ENCODE measurements at places on chromosomes 7 and 10.

- DNase-seq, result no peak
These were observed 1.1 kb upstream of the ATOH7 start for GRCh38 chr10:68233046-68233445.

GRCh38 chr7:51228386-51228958 is 88.1 kb downstream of the COBL start:
- DNase-seq, result no peak

DNA sequence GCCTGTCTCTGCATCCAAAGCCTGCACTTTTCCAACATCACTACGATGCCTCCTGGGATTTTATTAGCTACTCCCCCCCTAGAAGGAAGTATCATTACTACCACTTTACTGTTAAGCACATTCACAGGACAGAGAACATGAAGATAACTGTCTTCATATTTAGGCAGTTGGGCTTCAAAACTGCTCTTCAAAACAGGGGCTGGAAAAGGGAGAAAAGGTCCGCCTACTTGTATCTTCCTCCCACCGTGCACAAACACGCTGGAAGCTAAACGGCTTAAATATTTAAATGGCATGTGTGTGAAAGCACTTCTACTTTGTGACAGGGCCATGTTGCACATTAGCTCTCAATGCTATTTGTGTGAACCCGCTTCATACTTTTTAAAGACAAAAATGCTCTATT is 999 bp downstream of the ITIH5 start:
- no peak for DNase-seq

GRCh38 chr7:150994141-150994837 is 3.5 kb downstream of the NOS3 start:
- DNase-seq, result no peak

- no peak for DNase-seq
These were observed 1031.5 kb downstream of the SORCS1 start for GRCh38 chr10:106132956-106133355.

GRCh38 chr7:11327633-11328032 is 354.0 kb downstream of the PHF14 start:
- no peak for DNase-seq

DNA sequence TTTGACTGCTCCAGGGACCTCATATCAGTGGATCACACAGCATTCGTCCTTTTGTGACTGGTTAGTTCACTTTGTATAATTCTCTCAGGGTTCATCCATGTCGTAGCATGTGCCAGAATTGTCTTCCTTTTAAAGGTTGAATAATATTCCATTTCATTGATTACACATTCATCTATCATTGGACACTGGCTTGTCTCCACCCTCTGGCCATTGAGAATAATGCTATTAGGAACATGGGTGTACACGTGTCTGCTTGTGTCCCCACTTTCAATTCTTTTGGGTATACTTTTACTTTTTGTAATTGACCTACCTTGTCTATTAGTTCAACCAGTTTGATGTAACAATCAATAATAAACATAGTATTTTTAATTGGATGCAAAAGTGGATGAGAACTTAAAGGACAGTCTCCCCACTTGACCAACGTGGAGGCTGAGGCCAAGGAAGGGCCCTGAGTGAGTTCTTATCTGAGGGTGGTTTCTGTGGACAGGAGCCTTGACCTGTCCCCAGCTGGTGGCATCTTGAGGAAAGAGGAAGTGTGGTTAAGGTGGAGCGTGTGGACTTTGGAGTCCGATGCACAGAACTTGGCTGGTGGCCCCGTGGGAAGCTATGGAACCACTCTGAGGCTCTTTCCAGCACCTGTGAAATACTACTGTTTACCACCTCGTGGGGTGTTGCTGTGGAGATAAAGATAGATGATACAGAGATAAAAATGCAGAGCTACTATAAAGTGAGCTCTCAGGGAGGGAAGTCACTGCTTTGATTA is 16.6 kb downstream of the WDFY4 start:
- no peak for DNase-seq

- DNase-seq, result no peak
These were observed 34.7 kb downstream of the DDIT4 start for GRCh38 chr10:72308320-72308987.

GRCh38 chr10:44947371-44948152 is 12.0 kb upstream of the RASSF4 start:
- no peak for DNase-seq

DNA sequence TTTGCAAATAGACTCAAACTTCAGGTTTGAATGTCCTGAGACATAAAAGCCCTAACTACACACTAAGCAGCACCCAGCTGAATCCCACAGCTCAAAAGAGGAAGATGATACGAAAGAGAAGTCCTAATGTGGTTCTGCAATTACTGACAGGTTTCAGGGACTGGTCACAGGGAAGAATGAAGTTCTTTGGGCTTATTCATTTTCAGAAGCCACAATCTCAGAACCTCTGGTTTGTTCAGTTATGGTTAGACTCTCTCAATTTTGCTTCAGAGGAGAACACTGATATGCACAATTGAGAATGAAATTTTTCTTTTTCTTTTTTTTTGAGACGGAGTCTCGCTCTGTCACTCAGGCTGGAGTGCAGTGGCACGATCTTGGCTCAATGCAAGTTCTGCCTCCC is 94.6 kb upstream of the FAM180A start:
- no peak for DNase-seq

DNA sequence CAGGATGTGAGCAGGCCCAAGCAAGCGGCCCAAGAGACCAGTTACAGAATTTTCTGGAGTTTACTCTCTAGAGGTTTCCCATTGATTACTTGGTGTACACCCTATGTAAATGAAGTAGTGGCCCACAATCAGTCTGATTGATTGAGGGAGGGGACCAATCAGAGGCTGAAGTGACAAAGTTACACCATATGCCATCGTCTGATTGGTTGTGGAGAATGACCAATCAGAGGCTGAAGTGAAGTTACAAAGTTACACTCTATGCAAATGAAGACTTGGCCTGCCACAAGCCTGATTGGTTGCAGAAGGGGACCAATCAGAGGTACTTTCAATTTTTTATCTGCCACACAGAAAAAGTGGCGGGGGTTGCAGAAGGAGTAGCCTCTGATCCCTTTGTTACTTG is 83.7 kb downstream of the KIF20B start:
- DNase-seq, result no peak

DNA sequence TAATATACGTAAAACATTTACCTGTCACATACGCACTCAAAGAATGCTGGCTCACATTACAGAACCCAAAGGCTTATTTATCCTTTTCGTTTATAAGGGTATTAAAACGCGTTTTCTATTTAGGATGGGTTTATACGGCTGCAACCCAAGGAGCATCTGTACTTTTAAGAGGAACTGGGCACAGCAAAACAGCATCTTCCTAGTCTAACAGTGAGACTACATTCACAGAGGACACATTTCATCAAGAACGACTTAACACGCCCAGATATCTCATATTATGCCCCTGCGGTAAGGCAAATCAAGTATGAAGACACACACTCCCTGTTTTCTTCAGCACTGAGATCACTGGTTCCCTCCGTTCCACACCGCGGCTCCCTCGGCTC is 533 bp upstream of the DMTF1 start:
- DNase-seq, result no peak

DNA sequence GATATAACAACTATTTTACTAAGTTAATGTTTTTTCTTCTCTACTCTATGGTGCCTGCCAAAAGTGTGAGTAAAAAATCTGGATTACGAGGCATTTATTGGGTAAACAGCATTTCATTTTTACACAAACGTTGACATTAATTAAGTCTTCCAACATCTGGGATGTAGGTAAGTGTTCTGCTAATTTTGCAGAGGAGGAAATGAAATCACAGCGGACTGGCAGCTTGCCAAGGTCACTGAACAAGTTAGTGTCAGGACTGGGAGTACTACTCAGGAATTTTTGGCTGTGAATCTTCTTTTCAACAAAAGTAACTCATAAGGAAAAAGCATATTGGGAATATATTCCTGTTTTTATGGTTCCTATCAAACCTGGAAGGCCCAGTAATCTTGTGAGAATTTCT is 612.1 kb upstream of the FZD8 start:
- no peak for DNase-seq

DNA sequence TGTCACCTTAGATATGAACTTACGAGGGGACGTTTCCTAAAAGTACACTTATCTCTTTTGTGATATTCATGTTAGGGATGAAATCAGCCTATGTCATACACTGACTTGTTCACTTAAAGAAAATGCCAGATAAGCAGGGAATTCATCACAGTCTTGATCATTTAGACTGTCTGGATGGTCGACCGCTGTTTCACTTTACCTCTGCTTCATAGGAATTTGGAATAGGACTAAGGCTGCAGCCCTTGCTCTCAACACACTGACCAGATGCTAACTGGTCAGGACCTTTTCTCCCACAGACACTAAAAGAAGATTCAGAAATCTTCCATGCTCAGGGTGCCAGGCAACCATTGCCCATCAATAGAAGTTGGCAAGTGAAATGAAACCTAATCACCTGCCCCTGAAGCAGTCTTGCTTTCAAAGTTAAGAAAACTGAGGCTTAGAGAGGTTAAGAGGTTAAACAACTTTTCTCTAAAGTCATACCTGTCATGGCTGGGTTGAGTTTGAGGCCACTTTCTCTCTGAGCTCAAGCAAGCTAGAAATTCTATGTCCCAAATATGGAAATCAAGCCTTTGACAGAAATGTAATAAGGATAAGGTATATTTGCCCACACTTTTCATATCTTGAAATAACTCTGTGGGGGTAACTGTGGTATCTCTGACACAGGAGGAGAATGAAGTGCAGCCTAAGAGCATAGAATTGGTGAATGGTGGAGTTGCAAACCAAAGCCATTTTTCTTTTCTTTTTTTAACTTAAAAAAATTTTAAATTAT is 77.1 kb downstream of the MAP3K8 start:
- DNase-seq, result no peak

DNA sequence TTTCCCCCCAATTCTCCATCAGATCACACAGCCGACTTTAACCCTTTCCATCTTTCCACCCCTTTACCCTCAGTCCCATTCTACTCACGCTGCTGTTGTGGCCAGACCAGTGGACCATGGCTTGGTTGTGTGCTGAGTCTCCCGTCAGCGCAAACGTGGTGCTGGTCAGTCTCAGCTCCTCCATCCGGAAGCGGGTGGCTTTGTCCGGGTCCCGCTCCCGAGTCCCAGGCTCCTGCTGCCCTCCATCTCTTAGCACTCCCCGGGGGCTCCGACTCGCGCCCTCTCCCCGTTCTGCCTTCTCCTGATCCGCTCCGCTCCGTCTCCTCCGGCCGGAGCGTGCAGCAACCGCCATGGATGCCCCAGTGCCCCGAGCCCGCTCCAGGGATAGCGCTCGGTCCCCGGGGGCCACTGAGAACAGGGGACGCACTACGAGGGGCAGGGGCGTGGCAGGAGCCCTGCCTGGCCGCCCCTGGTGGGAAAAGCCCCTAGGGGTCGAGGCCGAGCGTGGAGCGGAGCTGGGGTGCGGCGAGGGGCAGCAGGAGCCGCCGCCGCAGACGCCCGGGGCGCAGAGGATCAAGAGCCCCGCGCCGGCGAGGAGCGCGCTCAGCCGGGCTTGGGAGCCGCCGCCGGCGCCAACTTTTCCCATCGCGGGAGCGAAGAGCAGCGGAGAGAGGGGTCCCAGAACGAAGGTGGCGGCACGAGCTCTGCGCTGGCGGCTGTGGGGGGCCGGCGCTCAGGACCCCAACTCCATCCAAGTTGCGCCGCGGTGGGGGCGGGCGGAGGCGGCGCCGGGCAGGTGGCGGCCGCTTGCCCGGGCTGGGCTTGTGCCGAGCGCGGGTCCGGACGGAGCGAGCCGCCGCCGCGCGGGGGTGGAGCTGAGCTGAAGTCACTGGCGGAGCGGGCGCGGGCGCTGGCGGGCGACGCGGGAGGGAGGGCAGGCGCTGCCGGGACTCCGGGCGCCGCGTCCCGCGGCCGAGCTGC is at the start of gene SORCS1:
SORCS1 (minus strand) TSS at position 826 of the 981 bp plus-strand sequence.
- DNase-seq, result no peak

DNA sequence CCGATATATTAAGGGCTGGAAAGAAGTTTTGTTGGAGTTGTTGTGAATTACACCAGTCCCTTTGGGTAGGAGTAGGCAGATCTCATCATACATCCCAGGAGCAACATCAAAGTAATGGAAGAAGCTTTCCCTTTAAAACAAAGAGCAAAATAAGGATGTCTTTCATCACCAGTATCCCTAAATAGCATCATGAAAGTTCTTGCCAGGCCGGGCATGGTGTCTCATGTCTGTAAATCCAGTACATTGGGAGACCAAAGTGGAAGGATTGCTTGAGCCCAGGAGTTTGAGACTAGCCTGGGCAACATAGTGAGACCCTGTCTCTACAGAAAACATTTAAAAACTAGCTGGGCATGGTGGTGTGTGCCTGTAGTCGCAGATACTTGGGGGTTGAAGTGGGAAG is 38.7 kb downstream of the LRRC20 start:
- no peak for DNase-seq

GRCh38 chr7:78587443-78588044 is 789.0 kb downstream of the PHTF2 start:
- DNase-seq, result no peak

GRCh38 chr7:70710651-70711050 is 421.3 kb upstream of the GALNT17 start:
- no peak for DNase-seq

DNA sequence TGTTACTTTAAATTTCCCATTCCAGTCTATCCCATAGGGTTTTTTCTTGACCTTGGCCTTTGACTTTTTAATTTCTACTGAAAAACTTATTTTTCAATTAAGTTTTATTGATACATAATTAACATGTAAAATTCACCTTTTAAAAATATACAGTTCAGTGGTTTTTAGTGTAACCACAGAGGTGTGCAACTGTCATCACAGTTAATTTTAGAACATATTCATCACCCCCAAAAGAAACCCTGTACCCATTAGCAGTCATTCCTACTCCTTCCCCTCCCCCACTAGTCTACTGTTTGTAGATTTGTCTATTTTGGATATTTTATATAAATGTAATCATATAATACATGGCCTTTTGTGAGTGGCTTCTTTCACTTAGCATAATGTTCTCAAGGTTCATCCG is 96.5 kb upstream of the GJD4 start:
- DNase-seq, result no peak

- DNase-seq, result no peak
These were observed 10.0 kb upstream of the TNS3 start for GRCh38 chr7:47591655-47592572.

GRCh38 chr10:103519798-103520197 is 26.3 kb downstream of the NEURL1 start:
- DNase-seq, result no peak

- no peak for DNase-seq
These were observed 60.7 kb downstream of the ABCB4 start for GRCh38 chr7:87414794-87415188.

GRCh38 chr7:22404421-22405023 is 47.6 kb upstream of the RAPGEF5 start:
- DNase-seq, result no peak

GRCh38 chr10:100013621-100014020 is 3.9 kb upstream of the DNMBP start:
- DNase-seq, result no peak

DNA sequence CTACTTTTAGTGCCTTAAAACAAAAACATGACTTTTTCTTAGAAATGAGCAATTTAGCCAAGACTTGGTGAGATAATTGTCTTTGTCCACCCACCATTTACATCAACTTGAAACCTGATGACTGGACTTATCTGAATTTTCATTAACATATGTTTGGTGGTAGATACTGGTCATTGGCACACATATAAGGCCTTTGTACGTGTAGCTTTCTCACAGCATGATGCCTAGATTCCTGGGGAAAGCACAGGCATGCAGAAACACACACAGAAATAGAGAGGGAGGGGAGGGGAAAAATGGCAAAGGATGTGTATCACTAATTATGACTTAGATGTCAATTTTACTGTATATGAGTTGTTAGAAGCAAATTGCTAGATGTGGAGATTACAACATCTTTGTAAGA is 488.4 kb downstream of the NXPH1 start:
- DNase-seq, result no peak

Data from anterior cingulate cortex (tissue), 58 donors.